ENCODE measurements at places on chromosomes 6 and 20.
A peak's percentile ranks its signal among the peaks of the same experiment; 100 is the strongest.

- H3K36me3 ChIP-seq, result no peaks in the 10 kb centered on the region
- H3K4me3 ChIP-seq, result no peak overlapping the region
- peaks cover 12% of the 10 kb centered on the region for H3K27me3 ChIP-seq
- no peak for DNase-seq
- H3K4me1 ChIP-seq, result peaks cover 19% of the 10 kb centered on the region
Measured at GRCh38 chr20:51768759-51769517, 748 bp upstream of the ATP9A start.

- peaks cover 8% of the 10 kb centered on the region for H3K36me3 ChIP-seq
- H3K4me1 ChIP-seq, result no peaks in the 10 kb centered on the region
- no peak overlapping the region for H3K4me3 ChIP-seq
- DNase-seq, result no peak
Measured at GRCh38 chr6:166930354-166930891, 25.9 kb downstream of the RNASET2 start.

DNA sequence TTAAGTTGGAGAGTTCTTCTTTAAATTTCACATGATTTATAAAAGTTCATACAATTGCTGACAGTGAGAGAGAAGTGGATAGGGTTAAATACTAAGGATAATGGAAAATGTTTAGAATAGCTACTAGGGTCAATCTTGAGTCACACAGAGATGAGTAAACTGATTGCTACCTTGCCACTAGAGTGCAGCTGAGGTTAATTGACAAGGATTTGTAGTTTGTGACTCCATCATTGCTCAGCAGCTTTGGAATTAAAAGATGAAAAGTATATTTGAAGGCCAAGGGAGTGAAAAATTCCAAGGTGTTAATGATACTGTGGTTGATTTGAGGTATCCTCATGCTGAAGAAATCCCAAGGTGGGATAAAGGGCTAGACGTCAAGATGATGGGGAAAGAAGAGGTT is 524.0 kb downstream of the UTRN start:
- H3K27ac ChIP-seq, result no peak overlapping the region
- no peaks in the 10 kb centered on the region for H3K27me3 ChIP-seq
- no peaks in the 10 kb centered on the region for H3K4me1 ChIP-seq
- no peak for DNase-seq

GRCh38 chr6:75748743-75749538 is at the start of gene MYO6:
Gene MYO6, plus strand, starts transcription at chr6:75749239. Its CDS starts 68,309 bp downstream, at chr6:75817548.
- no peaks in the 10 kb centered on the region for H3K27me3 ChIP-seq
- peak within 1 kb of the TSS; percentile 72 for H3K27ac ChIP-seq
- DNase-seq, result peak; percentile 35
- no peaks in the 10 kb centered on the region for H3K36me3 ChIP-seq

GRCh38 chr20:64254571-64255360 is 782 bp upstream of the PCMTD2 start:
- H3K27ac ChIP-seq, result peak overlapping the region; percentile 92
- peak overlapping the region; percentile 91 for H3K4me3 ChIP-seq
- H3K36me3 ChIP-seq, result no peaks in the 10 kb centered on the region
- H3K27me3 ChIP-seq, result peaks cover 15% of the 10 kb centered on the region

- peak overlapping the region; percentile 65 for H3K27ac ChIP-seq
- no peaks in the 10 kb centered on the region for H3K36me3 ChIP-seq
- no peaks in the 10 kb centered on the region for H3K27me3 ChIP-seq
- H3K4me3 ChIP-seq, result no peak overlapping the region
- H3K4me1 ChIP-seq, result no peaks in the 10 kb centered on the region
Measured at GRCh38 chr20:45779011-45779915, 12.4 kb downstream of the WFDC3 start.

DNA sequence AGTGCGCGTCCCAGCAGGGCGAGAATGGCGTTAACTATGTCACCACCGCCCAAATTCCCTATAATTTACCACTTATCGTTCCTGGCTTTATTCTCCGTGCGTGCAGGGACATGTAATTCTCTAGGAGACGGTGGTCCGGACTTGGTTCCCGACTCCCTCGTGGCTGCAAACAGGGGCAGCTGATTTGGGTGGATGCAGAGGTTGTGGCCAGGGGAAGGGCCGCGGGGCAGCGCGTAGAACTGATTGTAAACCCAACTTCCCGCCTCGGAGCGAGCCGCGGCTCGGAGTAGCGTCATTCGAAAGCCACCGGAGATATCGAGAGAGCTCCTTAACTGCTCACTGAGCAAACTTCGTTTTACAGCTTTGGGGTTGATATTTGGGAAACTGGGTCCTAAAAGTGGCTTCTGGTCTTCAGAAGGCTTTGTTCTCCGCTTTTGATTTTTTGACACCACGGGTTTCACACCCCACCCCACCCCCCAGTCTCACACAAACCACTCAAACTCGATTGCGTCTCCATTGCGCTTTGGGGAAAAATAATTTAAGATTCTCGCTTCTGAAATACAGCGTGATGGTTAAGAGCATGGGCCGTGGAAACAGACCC is 17.5 kb upstream of the ZSCAN9 start:
- peak overlapping the region; percentile 7 for H3K4me3 ChIP-seq
- no peak for DNase-seq
- no peaks in the 10 kb centered on the region for H3K36me3 ChIP-seq
- H3K27me3 ChIP-seq, result peaks cover 85% of the 10 kb centered on the region
- no peak overlapping the region for H3K27ac ChIP-seq

DNA sequence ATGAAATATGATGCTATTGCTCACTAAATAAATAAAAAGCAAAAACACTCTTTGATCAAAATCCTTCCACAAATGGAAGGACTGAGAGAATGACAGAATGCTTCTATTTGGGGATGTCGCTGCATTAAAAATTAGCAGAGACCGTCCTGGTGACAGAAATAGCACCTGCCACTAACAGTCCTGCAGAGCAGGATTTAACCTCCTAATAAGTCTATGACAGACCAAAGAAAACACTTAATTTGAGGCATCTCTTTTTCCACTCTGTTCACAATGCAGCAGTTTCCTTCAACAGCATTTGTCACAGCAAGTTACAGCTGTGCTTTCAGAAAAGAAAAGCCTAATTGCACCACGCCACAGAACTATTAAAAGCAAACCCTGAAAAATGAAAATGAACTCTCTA is 140.6 kb upstream of the BEND6 start:
- peaks cover 7% of the 10 kb centered on the region for H3K4me1 ChIP-seq
- no peak overlapping the region for H3K4me3 ChIP-seq
- no peak for DNase-seq
- peak overlapping the region; percentile 26 for H3K27ac ChIP-seq

GRCh38 chr6:28542440-28543296 is 17.0 kb downstream of the GPX5 start:
- no peaks in the 10 kb centered on the region for H3K4me1 ChIP-seq
- H3K27ac ChIP-seq, result no peak overlapping the region
- no peaks in the 10 kb centered on the region for H3K36me3 ChIP-seq
- no peaks in the 10 kb centered on the region for H3K27me3 ChIP-seq
- DNase-seq, result no peak

DNA sequence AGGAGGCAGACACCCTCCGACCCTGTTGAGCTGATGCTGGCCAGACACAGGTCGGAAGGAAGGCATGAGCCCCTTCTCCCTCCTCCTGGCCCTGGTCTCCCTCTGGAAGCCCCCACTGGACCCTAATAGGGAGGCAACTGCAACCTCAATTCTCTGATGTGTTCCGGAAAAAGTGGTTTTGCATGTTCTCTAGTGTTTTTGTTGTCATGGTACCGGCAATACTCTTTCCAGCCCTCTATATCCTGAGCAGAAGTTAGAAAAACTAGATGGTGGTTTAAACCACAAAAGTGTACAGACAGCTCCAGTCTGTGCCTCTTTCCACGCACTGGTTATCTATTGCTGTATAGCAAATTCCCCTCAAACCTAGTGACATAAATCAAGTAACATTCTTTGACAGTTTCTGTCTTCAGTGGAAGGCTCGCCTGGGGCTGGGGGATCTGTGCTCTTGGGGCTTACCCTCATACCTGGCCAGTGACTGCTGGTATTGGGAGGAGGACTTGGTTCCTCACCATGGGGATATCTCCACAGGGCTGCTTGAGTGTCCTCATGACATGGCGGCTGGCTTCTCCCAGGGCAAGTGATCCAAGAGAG is 37.0 kb downstream of the SYTL3 start:
- peak overlapping the region; percentile 57 for H3K27ac ChIP-seq
- H3K4me1 ChIP-seq, result no peaks in the 10 kb centered on the region
- H3K4me3 ChIP-seq, result no peak overlapping the region
- no peaks in the 10 kb centered on the region for H3K27me3 ChIP-seq
- DNase-seq, result no peak

DNA sequence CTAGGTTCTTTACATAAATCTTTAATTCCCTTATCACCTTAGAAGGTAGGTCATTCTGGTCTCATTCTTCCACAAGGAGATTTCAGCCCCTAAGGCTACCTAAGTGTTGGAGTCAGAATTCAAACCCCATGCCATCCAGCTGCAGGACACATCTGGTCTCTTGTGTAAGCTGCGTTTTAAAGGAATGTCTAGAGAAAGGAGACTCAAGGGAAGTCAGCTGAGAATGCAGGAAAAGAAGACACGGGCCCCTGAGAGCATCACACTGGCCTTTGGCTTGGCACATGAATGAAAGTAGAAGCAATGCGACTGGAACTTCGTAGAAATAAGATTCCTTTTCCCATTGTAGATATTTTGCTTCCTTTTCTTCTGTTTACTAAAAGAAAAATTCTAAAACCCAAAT is 76.7 kb upstream of the SYNJ2 start:
- H3K36me3 ChIP-seq, result no peaks in the 10 kb centered on the region
- no peaks in the 10 kb centered on the region for H3K27me3 ChIP-seq
- H3K4me3 ChIP-seq, result no peak overlapping the region
- no peaks in the 10 kb centered on the region for H3K4me1 ChIP-seq

- H3K36me3 ChIP-seq, result no peaks in the 10 kb centered on the region
- H3K4me3 ChIP-seq, result no peak overlapping the region
- no peaks in the 10 kb centered on the region for H3K4me1 ChIP-seq
Measured at GRCh38 chr20:6828794-6829423, 61.4 kb downstream of the BMP2 start.

GRCh38 chr6:108653949-108654348 is 93.2 kb downstream of the FOXO3 start:
- H3K4me1 ChIP-seq, result peaks cover 58% of the 10 kb centered on the region
- H3K36me3 ChIP-seq, result no peaks in the 10 kb centered on the region
- no peaks in the 10 kb centered on the region for H3K27me3 ChIP-seq

DNA sequence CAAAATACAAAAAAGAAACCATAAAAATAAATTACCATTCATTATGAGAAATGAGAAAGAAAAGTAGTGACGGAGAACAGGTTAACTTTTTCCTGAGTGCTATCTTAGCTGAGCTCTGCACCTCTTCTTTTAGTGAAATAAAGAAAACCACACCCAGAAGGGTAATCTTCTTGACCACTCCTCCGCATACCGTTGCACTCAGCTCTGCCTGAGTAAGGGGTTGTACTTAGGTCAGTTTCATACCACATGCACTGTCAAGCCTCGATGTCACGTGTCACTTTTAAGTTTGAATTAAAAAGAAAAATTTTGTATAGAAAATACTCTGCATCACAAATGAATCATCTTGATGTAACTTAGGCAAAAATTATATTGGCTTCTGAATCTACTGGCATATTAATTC is 2.8 kb downstream of the EZR start:
- H3K36me3 ChIP-seq, result no peaks in the 10 kb centered on the region
- H3K4me1 ChIP-seq, result peaks cover 48% of the 10 kb centered on the region
- H3K4me3 ChIP-seq, result peak overlapping the region; percentile 92
- H3K27me3 ChIP-seq, result no peaks in the 10 kb centered on the region

GRCh38 chr6:40274058-40274457 is 313.1 kb downstream of the LRFN2 start:
- DNase-seq, result no peak
- no peaks in the 10 kb centered on the region for H3K4me1 ChIP-seq
- no peak overlapping the region for H3K4me3 ChIP-seq
- no peaks in the 10 kb centered on the region for H3K36me3 ChIP-seq
- no peak overlapping the region for H3K27ac ChIP-seq
- H3K27me3 ChIP-seq, result no peaks in the 10 kb centered on the region

GRCh38 chr6:133070410-133071043 is 170.6 kb upstream of the EYA4 start:
- no peak for DNase-seq
- H3K27ac ChIP-seq, result no peak overlapping the region
- no peaks in the 10 kb centered on the region for H3K27me3 ChIP-seq
- H3K36me3 ChIP-seq, result no peaks in the 10 kb centered on the region
- no peak overlapping the region for H3K4me3 ChIP-seq
- no peaks in the 10 kb centered on the region for H3K4me1 ChIP-seq

DNA sequence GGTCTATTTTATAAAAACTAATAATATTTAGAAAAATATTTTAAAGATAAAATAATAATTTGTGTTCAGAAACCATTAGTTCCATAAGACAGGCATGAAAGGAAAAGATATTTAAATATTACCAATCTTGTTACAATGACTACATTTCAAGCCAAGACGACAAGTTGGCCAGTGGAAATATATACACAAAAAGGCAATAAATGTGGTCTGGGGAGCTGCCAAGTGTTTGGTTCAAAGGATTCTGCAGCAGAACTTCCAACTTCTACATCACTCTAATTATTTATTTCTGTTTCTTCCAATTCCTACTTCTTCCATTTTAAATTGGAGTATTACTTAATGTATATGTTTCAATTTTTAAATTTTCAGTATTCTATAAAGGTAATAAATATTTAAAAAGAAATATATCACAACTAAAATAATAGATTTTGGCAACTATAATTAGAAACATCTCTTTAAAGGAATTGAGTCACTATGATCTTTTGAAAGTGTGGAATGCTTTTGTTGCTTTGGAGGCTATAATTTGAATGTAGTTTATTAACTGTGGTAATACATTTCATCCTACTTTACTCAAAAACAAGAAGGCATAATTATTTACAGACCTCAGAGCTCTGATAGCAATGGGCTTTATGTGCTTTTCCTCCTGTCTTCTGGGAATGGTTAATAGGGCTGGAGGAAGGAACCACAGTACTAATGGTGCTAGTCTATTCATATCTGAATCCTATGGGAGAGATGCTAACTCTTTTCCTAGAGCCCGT is 129.7 kb upstream of the FAM184A start:
- H3K4me3 ChIP-seq, result no peak overlapping the region
- H3K36me3 ChIP-seq, result peaks cover 16% of the 10 kb centered on the region
- no peaks in the 10 kb centered on the region for H3K4me1 ChIP-seq

DNA sequence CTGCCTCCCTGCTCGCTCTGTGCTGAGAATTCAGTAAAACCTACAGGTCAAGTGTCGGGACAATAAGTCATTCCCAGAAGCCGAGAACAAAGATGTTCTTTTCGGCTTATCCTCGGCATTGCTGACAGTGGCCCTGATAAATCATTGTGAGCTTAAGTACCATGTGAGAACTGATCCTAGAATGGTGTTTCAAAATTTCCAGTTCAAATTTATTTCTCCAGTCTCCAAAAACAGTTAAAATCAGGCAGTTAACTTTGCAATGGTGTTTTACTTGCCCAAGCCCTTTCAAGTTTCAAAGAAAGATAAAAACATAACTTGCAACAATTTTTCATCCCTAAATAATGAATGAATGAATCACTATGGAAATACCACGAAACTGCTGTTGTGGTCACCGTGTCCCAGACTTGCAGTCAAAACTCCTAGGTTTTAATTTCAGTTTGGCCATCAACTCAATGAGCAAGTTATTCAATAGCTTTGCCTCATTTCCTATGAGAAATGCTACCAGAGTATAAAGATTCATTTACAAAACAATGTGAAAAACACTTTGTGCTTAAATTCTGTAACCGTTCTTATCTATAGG is 4.3 kb downstream of the ATP5F1E start:
- H3K27me3 ChIP-seq, result no peaks in the 10 kb centered on the region
- DNase-seq, result no peak

GRCh38 chr20:2093159-2093781 is 8.4 kb upstream of the STK35 start:
- H3K27me3 ChIP-seq, result no peaks in the 10 kb centered on the region
- H3K4me3 ChIP-seq, result no peak overlapping the region
- H3K36me3 ChIP-seq, result no peaks in the 10 kb centered on the region
- H3K4me1 ChIP-seq, result no peaks in the 10 kb centered on the region
- no peak overlapping the region for H3K27ac ChIP-seq
- no peak for DNase-seq
